ENCODE measurements at places on chromosomes 1 and 21.

- DNase-seq: no peak
Measured at GRCh38 chr1:107196973-107197562, 56.2 kb downstream of the NTNG1 start.

DNA sequence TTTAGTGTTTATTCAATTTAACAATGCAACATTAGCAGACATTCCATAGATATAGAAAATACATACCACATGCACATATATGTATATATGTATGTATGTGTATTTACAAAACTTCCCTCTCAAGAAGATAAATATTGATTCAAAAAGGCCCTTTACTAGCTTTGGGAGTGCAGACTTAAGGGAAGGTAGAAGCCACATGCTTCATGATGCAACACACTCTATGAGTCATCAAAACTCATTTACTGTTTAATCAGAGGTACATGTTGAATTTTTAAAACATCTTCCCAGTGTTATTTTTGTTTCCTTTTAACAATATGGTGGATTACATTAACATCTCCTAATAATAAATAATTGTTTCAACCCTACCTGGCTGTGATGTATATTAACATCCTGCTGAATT lies 61.4 kb upstream of the KIRREL1 start:
- no peak for DNase-seq

GRCh38 chr1:2108213-2108876 lies 58.1 kb downstream of the PRKCZ start:
- no peak for DNase-seq

DNA sequence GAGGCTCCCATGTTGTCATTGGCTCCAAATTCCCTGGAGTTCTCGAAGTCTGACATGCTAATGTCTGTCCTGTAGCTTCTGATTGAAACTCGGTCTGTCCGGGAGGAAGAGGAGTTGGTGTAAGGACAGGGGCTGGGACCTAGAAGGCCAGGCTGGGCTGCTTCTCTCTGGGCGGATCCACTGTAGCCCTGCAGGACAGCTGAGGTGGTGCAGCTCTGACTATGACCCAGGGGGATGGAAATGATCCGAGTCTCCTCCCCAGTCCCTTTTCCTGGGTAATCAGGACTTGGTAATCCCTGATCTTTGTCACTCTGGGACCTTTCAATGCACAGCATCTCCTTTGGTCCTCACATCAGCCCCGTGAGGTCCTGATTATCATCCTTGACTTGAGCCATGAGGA lies 10.0 kb upstream of the FCMR start:
- DNase-seq: no peak

DNA sequence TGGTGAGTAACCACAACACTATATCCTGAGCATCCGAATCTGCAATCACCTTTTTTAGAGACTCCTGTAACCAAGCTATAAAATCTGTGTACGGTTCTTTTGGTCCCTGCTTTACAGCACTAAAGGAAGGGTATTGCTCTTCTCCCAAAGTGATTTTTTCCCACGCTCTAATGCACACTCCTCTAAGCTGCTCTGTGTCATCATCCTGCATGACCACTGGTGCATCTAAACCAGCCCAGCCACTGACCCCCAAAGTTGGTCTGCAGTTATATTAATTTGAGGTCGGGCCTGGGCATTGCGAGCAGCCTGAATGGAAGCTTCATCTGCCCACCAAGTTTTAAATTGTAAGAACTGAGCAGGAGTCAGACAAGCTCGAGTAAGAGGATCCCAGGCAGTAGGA lies 480.0 kb downstream of the PTPRU start:
- no peak for DNase-seq

GRCh38 chr1:117681093-117681900 lies 75.4 kb downstream of the TENT5C start:
- DNase-seq: no peak

- no peak for DNase-seq
Measured at GRCh38 chr1:116408193-116408592, 35.1 kb downstream of the ATP1A1 start.

DNA sequence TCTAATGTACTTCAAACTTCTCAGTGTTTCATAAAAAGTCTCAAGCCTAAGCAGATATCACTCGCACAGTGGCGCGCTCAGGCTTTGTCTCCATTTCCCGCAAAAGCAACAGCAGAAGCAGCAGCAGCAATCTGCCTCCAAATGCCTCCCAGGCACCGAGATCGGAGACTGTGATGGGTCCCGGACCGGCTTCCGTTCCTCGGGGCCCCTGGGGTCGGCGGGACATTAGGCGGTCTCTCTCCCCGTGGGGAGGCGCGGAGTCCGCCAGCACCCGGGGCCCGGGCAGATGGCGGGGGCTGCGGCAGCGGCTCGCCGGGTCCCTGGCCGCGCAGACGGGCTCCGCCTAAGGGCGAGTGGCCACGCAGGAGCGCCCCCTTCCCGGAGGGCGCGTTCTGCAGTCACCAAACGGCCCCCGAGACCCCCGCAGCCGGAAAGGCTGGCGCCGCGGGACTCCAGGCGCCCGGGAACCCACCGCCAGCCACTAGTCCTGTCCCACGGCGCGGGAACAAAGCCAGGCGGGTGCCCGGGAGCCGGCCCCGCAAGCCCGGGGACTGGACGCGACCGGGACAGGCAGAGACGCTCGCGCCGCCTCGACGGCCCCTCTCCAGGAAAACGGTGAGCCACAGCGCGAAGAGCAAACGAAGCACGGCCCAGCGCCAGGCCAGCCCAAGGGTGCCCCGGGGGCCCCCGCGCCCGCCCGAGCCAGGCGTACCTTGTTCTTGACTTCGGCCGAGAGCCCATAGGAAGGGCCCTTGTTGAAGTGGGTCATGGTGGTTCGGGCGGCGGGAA lies 590 bp downstream of the CNN3 start:
- DNase-seq: peak; percentile 83

GRCh38 chr1:234479310-234479559 lies 256 bp upstream of the TARBP1 start:
- no peak for DNase-seq

DNA sequence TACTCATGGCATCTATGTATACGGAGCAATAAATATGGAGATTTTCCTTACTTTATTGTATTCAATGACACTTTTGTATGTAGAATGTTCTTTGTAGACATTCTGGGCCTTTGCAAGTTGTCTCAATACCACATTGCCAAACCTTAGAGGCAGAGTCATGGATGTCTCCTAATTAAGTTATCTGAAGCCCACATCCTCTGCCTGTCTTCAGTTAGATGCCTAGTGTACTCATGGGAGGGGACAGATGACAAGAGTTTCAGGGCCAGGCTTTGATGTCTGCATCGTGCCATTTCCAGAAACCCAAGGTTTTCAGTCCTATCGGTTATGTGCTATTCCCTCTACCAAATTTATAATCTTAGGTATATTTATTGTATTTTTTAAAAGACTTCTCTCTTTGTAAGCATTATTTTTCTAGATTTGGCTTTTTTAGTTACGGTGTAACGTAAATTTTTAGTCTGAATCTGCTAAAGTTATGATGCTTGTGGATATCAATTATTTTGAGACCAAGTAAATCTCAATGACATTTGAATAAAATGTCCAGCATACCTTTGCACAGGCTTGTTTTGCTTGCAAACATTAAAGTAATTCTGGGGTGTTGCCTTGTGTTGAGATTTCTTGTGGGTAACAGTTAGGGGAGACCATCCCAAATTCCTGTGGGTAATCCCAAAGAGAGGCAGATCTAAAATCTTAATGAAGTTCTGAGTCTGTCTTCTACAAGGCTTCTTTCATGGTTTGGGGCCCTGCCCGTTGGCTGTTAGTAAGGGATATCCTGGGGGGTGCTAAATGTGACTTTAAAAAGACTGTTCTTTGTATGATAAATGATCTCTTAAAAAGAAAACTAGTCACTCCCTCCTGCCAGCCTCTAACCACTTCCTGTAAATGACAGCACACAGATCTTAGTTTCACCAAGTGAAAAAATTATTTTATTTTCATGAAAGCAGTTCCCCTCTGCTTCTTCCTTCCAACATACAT lies 8.0 kb upstream of the MACF1 start:
- no peak for DNase-seq

GRCh38 chr1:96309783-96310182 lies 411.8 kb upstream of the PTBP2 start:
- DNase-seq: no peak

DNA sequence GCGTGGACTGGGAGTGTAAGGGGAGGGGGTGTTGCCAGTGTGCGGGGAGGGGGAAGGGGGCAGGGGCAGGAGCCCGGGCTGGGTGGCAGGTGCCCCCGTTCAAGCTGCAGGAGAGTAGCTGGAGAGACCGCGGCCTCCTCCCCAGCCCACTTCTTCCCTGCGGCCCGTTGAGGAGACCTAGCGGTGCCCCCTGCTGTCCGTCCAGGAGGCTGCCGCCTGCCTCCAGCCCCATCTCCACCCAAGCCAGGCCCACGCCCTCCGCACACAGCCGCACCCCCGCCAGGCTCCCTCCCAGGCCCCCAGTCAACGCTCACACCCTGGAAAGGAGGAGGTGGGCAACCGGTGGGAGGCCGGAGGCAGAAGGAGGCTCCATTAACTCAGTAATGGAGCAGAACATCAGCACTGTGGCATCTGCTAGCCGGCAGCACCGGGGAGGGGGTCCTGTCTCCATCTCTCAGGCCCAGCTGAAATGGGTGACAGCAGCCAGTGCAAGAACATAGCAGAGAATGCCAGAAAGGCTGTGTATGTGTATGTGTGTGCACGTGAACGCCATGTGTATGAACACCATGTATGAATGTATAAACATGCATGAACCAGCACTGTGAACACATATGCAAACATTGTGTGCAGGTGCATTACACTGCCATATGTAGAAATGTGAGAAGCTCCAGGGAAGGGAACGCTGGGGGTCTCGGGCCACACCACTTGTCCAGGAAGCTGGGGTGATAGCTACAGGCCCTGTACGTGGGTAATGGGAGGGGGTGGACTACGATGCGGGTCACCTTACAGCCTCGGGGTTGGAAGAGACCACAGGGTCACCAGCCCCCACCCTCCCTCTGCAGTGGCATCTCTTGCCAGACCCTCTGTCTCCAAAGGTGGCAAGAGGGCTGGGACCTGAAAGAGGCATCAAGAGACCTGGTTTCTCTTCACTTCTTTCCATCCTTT lies 84.6 kb downstream of the SYT2 start:
- DNase-seq: peak; percentile 80

DNA sequence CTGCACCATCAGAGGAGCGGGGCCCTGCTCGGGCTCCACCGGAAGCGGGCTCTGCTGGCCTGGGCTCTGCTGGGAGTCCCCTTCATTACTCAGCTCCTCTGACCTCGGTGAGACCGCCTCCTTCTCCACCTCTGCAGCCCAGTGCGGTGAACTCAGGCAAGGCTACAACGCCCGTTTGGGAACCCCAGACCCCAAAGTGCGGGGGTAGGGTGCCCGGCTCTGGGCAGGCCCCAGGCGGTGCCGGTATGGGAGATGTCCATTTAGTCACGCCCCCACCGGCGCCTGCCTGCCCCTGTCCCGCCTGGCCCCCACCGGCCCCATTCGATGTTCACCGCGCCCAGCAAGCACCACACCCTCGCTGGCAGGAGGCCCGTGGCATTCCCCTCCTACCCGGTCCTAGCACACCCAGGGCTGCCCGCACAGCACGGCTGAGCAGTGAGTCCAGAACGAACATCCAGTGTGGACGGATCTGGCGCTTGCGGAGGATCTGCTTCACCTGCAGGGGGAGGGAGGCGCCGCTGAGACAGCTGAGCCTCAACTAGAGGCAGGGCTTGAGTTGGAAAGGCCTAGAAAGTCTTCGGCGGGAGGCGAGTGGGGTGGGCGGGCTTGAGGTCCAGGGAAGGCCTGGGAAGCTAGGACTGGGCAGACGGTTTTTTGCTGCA lies 10.0 kb downstream of the MAP3K6 start:
- DNase-seq: no peak

DNA sequence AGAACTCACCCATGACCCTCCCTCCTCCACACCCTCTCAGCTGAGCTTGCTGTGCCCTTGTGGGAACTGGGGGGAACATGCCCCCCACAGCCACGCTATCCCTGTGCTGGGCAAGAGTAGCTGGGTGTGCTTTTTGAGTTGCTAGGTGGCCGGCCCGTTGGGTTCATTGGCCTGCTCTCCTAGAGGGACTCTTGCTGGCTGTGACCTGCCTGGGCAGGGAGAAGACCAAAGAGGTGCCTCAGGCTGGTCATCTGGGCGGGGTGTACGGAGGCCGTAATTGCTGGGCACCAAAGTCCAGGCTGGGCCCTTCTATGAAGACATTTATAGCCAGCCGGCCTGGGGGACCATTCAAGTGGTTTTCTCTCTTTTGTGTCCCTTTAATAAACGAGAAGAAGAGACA lies 138.3 kb upstream of the ZBTB40 start:
- DNase-seq: no peak

DNA sequence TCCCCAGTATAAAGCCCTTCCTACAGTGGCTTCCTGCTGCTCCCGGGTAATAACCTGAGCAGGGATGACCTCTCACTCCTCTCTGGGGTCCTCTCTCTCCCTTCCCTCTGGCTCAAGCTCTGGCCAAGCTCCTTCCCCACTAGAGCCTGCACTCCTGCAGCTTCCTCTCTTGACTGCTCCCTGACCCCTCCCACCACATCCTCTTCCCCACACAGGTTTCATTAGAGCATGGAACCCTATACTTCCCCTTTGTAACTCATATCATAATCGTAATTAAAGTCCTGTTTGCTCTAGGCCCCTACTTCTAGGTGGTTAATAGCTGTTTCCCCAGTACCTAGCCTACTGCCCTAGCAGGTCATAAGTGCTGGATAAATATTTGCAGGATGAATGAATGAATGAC lies 146.2 kb downstream of the C1orf21 start:
- DNase-seq: no peak

DNA sequence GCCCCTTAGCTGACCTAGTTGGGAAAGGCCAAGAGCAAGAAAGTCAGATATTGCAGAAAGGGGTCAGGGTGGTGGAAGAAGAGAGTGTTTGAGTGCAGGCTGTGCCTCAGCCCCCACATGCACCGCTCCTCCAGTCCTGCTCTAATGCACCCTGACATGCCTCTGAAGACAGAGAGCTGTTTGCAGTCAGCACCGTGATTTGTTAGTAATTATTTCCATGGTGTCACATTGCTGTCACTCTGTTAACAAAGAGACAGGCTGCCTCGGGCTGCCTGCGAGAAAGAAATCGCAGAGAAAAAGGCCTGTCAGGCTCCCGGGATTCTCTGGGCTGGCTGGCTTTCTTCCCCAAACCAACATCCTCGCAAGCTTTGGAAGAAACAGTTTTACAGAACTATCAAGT lies 58.3 kb downstream of the ERI3 start:
- no peak for DNase-seq

DNA sequence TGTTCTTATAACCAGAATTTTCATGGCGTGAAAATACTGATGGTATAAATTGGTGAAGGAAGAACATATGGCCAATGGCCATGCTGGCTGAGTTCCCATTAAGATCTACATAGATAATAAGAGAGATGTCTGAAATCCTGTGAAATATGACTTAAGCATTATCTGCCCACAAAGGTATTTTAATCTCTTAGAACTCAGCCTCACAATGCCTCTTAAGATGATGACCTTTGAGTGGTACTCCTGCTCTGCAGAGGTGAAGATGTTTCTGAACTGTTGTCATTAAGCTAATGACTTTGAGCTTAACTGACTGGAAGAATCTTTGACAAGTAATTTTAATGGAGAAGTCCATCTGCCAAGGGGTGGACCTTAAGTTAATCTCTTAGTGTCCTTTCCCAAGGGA lies 148.7 kb downstream of the ZNF326 start:
- no peak for DNase-seq

All from type B pancreatic cell (in vitro differentiated cells).